GM13976 (cell line): ENCODE measurements at places on chromosomes 12 and 14.
A peak's percentile ranks its signal among the peaks of the same experiment; 100 is the strongest.

GRCh38 chr12:96225044-96225855 is 31.1 kb downstream of the ELK3 start:
- no peak for DNase-seq

- no peak for DNase-seq
Measured at GRCh38 chr12:110015132-110015531, 15.9 kb downstream of the ANKRD13A start.

DNA sequence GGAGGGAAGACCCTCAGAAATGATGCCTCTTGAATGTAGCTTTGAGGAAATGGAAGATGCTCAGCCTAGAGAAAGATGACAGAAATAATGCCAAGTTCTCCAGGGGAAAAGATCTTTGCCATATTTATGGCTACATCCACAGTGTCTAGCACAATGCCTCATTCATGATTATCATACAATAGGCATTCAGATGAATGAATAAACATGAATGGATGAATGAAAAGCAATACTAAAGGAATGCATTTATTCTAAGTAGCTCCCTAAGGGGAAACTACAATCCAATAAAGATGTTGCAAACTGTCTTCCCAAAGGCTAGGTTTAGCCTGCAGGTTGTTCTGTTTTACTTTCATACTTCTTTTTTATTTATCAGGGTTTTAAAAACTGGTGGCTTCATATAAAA is 12.0 kb downstream of the TMTC1 start:
- DNase-seq: no peak

DNA sequence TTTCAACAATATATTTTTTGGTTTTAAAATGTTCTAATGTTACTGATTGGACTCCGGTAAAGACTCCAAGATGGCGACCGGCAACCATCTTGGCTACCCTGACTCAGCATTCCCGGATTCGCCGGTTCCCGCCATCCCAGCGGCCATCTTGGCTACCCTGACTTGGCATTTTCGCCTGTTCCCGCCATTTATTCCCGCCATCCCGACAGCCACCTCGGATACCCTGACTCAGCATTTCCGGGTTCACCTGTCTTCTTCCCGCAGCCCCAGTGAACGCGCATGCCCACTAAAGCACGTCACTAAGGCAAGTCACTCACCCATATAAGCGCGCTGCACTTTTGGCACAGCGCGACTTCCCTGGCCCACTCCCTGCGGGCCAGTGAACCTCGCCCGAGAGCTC is 9.0 kb upstream of the LRFN5 start:
- no peak for DNase-seq

- peak; percentile 39 for DNase-seq
Measured at GRCh38 chr12:54051026-54051842, 2.4 kb upstream of the HOXC4 start.

GRCh38 chr14:59132796-59133494 is 55.5 kb upstream of the DAAM1 start:
- DNase-seq: no peak

- no peak for DNase-seq
Measured at GRCh38 chr12:97940629-97941028, 478.0 kb downstream of the RMST start.

- no peak for DNase-seq
Measured at GRCh38 chr14:59371771-59372170, 93.4 kb downstream of the GPR135 start.

DNA sequence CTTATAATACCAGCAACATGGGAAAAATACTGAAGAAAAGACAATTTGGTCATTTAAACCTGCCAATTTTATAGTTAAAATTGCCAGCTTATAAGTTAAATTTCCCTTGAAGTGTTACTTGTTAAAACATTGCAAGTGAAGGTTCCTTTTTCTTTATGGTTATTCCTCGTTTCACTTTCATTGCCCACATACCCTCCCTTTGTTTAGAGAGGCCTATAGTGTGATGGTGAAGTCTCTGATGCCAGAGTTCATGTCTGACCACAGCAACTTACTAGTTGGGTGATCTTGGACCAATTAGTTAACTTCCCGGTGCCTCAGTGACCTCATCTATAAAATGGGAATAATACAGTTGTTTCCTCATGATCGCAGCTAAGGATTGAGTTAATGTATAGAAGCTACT is 173.5 kb downstream of the ANO6 start:
- DNase-seq: no peak

GRCh38 chr14:75167325-75167724 is 9.1 kb downstream of the TMED10 start:
- DNase-seq: no peak

DNA sequence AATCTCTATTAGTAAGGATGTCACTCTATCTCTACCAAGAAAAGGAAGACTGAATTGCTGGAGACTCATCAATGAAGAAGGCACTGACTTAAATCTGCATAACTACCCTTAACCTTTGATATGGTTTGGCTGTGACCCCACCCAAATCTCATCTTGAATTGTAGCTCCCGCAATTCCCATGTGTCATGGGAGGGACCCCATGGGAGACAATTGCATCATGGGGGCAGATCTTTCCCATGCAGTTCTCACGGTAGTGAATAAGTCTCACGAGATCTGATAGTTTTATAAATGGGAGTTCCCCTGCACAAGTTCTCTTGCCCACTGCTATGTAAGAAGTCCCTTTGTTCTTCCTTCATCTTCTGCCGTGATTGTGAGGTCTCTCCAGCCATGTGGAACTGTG is 73.4 kb upstream of the PPM1H start:
- DNase-seq: no peak

DNA sequence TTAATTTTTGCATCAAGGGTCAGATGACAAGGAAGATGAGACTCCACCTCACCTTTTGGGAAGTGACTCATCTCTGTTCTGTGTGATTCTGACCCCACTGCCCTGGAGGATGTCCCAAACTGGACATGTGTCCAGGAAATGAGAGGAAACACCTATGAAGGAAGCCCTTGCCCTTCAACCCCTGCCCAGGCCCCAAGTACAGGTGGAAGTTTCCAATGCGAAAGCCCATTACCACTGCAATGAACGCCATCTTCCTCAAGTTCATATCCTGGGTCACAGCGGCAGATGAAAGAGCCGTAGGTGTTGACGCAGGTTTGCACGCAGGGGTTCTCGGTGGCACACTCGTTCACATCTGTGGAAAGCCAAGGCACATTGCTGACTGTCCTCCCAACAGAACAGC is 19.6 kb upstream of the TC2N start:
- DNase-seq: no peak

DNA sequence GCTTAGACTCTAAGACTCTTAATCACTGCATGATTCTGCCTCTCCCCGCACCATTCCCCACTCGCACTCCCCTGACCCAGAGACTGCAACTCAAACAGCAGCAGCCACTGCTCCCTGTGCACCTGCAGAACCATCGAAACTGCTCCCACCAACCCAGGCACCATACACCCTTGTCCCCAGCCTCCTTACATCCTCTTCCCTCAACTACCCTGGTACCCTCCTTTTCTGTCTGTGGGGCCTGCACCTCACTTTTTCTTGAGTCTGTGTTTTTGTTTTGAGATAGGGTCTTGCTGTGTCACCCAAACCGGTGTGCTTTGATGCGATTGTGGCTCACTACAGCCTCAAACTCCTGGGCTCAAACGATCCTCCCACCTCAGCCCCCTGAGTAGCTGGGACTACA is 69.4 kb downstream of the RNFT2 start:
- no peak for DNase-seq

DNA sequence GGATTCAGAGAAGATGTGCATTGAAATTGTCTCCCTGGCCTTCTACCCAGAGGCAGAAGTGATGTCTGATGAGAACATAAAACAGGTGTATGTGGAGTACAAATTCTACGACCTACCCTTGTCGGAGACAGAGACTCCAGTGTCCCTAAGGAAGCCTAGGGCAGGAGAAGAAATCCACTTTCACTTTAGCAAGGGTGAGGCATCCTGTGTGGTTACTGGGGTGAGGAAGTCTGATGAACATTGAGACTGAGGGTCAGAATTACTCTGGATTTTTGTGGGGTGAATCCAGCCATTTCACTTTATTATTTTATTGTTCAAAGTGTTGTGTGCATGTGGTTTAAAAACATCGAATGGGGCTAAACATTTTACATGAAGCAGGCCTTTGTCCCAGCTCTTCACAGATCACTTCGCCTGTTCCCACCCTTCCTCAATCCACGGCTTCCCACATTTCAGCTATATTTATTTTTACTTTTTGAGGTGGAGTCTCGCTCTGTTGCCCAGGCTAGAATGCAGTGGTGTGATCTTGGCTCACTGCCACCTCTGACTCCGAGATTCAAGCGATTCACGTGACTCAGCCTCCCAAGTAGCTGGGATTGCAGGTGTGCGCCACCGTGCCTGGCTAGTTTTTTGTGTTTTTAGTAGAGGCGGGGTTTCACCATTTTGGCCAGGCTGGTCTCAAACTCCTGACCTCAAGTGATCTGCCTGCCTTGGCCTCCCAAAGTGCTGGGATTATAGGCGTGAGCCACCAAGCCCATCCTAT is 40.6 kb downstream of the SUPT16H start:
- no peak for DNase-seq

- peak; percentile 9 for DNase-seq
Measured at GRCh38 chr12:34600592-34601462, 578.5 kb downstream of the ALG10 start.

DNA sequence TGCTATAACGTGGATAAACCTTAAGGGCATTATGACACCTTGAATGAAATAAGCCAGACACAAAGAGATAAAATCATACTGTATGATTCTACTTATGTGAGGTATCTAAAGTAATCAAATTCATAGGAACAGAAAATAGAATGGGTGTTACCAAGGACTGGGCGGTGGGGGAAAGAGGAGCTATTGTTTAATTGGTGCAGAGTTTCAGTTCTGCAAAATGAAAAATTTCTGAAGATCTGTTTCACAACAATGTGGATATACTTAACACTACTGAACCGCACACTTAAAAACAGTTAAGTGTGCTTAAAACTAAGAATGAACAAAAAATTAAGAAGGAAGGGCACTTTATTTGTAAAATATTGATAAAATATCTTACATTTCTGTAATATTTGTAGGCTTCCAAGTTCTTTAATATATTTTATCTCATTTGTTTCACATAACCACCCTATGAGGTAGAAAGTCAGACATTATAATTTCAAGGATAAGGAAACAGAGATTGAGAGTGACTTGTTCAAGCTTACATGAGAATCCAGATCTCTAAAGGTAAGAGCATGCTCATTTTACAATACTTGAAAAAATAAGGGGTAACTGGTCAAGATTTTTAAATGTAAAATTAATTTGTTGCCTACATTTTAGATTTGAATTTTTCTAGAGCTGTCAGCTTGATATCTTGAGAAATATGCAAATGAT is 14.9 kb downstream of the LTA4H start:
- no peak for DNase-seq

GRCh38 chr14:105487449-105487985 is 831 bp downstream of the CRIP1 start:
- DNase-seq: no peak

- peak; percentile 7 for DNase-seq
Measured at GRCh38 chr14:101135796-101136742, 232.5 kb upstream of the RTL1 start.
